Dorsolateral prefrontal cortex (tissue), 122 donors: ENCODE measurements at places on chromosomes 3 and 15.

- no peak for DNase-seq
Measured at GRCh38 chr3:102106416-102107097, 257.2 kb downstream of the NFKBIZ start.

- peak; percentile 84 for DNase-seq
Measured at GRCh38 chr3:48232734-48233133, 8.2 kb upstream of the ZNF589 start.

DNA sequence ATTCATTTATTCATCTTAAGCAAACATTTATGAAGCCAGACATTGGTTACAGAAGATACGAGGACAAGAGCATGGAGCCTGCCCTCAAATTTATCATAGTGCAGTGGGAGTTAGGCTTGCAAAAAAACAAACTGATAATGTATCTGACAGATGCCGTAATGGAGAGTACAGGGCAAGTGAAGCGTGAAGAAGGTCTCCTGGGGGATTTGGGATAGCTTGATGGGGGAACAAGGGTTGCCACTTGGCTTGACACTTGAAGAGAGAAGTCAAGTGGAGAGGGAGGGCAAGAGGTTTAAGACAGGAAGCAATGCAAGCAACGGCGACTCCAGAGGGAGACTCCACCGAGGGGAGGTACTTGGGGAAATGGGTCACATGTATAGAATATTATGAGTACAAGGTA lies 129.3 kb downstream of the SSR3 start:
- no peak for DNase-seq

DNA sequence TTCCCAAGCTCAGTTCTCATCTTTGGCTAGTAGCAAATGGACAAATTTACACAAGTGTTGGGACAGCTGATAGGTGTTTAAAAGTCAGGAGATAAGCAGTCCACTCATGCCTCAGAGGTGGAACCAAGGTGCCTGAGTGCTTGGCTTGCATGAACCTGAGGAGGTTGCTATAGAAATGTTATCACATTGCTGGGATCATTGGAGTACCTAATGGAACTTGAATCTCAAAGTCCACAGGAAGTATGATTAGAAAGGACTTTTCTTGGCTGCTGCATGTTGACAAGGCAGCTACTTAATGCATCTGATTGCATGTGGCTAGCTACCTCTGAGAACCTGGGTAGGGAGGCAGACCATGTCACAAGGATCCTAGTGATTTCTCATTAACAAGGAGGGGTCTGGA lies 39.5 kb upstream of the C3orf80 start:
- DNase-seq: no peak

DNA sequence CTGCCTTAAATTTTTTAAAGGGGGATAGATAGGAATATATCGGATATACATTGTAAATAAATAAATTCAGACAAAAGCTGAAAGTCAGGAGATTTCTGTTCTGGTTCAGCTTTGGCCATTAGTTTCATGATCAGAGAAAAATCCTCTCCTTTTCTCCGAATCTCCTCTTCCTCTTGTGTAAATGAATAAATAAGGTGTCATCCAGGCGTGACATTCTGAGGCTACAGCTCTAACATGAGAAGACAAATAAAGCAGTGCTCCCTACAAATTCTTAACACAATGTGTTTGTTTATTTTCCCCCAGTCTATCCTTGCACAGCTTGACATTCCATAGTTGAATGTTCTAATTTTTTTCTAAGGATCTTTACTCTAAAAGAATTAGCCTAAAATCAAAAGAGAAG lies 9.4 kb upstream of the MB21D2 start:
- DNase-seq: no peak

GRCh38 chr15:28985316-28985645 lies 99.5 kb downstream of the APBA2 start:
- no peak for DNase-seq

GRCh38 chr3:8840556-8840955 lies 71.1 kb upstream of the OXTR start:
- DNase-seq: no peak

- peak; percentile 41 for DNase-seq
Measured at GRCh38 chr3:197750858-197751737, 1.4 kb downstream of the FYTTD1 start.

- no peak for DNase-seq
Measured at GRCh38 chr3:4687167-4687566, 194.0 kb downstream of the ITPR1 start.

DNA sequence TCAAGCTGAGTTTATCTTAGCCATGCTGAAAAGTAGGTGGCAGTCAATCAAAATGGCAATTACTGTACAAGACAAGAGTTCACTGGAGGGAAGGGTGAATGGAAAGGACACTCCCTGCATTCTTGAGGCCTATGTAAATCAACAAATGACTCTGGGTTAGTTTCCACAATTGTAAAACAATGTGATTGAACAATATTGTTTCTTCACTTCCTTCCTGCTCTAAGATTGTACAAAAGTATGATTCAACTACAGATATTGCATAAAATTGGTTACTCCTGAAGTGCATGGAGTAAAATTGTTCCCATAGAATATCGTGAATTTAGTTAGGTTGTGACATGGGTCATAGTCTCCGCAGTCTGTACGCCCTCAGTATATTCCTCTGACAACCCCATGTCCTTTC lies 277.6 kb downstream of the LPP start:
- no peak for DNase-seq

GRCh38 chr3:127461286-127461910 lies 129.1 kb downstream of the TPRA1 start:
- no peak for DNase-seq

- no peak for DNase-seq
Measured at GRCh38 chr3:111590143-111590491, 5.0 kb downstream of the ZBED2 start.

- no peak for DNase-seq
Measured at GRCh38 chr3:36197151-36197550, 183.2 kb upstream of the STAC start.

DNA sequence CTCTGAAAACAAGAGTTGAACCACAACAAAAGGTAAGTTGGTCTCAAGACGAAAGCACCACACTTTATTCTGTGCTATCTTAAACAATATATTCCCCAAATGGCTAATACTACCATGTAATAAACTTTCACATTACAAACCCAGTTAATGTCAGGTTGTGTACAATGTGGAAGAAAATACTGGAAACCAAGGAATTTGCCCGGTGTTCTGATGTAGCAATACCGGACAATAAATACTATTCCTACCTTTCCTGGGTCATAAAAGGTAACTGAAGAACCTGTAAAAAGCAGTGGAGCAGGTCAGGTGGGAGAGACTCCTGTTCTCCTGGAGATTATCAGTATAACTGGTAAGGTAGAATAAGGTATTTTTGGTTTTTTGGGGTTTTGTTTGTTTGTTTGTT lies 3.9 kb downstream of the CFAP44 start:
- no peak for DNase-seq

- no peak for DNase-seq
Measured at GRCh38 chr3:147937341-147937740, 528.2 kb downstream of the ZIC1 start.
